ENCODE measurements at places on chromosomes 1 and 21.

DNA sequence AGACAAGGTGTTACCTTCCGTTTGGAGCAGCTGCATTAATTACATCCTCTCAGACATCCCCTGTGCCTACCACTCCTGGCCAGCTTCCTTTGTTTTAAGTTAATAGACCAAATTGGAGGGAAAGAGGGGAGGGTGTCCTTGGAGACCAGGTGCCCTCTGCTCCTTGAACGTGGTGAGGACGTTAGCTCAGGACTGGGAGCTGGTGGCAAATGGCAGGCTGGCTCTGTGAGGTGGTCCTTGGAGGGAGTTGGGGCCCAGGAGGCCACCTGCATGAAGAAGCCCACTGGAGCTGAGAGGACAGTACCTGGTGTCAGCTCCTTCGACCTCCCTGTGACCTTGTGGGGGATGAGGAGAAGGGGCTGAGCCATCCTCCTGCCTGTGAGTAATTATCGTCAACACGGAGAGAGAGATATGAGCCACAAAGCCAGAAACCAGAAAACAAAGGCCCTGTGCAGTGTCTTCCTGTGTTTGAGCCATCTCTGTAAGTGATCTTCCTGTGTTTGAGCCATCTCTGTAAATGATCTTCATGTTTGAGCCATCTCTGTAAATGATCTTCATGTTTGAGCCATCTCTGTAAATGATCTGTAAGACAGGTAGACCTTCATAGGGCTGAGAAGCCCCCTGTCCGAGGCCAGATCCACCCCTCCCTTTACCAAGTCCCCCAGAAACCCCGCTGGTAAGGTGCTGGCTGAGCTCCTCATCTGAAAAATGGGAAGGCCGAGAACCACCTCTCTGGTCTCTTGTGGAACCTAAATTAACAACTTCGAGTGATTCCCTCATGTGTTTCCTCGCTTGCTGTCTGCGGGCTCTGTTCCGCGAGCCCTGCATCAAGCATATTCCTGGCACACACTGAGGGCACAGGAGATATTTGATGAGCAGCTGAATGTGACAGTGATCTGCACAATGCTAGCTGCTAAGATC is 126.0 kb downstream of the CAMTA1 start:
- DNase-seq, result no peak

- DNase-seq, result no peak
These were observed 171.6 kb upstream of the C1orf174 start for GRCh38 chr1:4071653-4072052.

DNA sequence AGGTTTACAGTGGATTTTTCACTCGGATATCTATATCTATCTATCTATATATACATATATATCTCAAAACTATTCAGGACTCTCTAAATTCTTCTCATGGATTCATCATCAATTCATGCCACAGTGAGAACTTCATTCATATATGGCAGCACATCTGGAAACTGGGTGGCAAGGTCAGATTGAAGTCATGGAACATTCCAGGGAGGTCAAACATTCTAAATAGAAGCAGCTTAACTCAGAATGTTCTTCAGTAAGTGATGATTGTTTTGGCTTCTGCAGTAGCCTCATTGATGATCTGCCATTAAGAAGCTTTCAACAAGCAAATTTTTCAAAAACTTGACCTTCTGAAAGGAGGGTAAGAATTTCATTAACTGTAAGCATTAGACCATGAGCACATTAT is 46.9 kb upstream of the ADAMTS1 start:
- DNase-seq, result no peak

DNA sequence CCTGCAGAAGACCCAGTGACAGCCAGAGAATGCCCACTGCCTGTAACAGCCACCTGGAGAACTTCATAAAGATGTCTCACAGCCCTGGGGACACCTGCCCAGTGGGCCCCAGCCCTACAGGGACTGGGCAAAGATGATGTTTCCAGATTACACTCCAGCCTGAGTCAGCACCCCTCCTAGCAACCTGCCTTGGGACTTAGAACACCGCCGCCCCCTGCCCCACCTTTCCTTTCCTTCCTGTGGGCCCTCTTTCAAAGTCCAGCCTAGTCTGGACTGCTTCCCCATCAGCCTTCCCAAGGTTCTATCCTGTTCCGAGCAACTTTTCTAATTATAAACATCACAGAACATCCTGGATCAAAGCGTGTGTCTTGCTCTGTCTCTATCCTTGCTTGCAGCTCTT is 14.7 kb upstream of the PINK1 start:
- no peak for DNase-seq

DNA sequence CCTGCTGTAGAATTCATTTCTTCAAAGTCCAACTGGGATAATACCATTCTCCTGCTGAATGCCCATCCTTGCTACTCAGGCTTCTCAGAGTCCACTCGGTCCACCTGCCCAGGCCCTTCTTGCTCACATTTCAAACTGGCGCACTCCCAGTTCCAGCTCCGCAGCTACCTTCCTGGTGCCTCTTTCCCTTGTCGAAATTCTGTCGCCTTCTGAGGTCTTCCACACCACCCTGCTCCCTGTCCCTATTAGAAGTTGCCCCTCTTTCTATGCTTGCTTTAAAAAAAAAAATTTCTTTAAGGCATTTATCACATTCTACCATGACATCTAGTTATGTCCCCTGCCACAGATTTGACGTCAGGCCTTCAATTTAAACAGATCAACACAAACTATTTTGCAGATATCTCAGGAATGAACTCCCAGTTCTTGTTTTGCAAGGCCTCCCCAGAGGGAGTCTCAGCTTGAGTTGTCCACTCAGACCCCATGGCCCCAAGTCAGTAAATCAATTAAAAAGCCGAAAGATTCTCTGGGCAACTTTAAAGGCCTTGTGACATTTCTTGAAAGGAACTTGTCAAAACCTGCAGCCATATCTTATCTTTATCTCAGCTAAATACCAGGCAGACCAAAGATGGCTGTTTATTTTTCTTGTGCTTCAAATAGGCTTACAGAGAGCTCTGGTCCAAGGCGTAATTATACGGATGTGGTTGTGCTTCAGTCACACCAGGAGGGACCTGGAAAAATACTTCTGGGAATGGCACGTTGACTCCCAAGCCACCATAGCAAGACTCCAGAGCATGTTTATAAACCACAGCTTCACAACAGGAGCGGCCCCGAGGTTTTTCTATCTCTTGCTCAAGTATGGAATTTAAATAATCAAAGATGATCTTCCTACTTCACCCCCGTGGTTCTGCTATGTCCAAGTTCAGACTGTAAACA is 2.2 kb downstream of the FAM89A start:
- no peak for DNase-seq

- no peak for DNase-seq
These were observed at the start of gene GJC2 for GRCh38 chr1:228149406-228150119. GJC2 (plus strand) TSS chr1:228149930; CDS start chr1:228157759, 7,829 bp downstream.

- no peak for DNase-seq
These were observed 38.7 kb upstream of the BECN2 start for GRCh38 chr1:241918879-241919278.

DNA sequence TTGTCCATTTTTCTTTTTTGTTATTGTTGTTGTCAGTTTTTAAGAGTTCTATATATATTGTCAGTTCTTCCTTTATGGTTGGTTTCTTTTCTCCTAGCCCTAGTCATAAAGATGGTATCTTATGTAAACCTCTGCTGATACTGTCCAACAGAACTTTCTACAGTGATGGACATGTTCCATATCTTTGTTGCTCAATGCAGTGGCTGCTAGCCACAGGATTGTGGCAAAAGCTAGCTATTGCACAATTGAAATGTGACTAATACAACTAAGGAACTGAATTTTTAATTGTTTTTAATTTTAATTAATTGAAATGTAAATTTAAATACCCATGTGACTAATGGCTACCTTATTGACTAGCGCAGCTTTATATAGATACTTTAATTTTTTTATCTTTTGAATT is 411.8 kb upstream of the PTBP2 start:
- no peak for DNase-seq

DNA sequence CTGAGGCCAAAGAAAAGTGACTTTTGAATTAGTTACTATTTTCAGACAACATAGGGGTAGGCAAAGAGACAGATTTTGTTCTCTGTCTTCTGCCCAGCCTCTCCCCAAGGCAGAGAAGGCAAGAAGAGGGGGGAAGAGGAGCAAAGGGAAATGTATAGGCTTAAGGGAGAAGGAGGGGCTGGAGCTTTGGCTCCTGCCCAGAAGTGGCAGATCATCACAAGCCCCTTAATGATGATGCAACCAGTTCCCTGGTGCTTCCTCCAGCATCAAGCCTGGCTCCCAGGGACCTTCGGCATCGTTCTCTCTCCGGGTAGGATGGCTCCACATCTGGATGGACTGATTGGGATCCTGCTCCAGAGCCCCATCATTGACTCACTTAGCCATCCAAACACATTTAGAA is 112.8 kb downstream of the KCND3 start:
- no peak for DNase-seq

- DNase-seq, result no peak
These were observed 27.2 kb upstream of the ENO1 start for GRCh38 chr1:8905582-8906191.

DNA sequence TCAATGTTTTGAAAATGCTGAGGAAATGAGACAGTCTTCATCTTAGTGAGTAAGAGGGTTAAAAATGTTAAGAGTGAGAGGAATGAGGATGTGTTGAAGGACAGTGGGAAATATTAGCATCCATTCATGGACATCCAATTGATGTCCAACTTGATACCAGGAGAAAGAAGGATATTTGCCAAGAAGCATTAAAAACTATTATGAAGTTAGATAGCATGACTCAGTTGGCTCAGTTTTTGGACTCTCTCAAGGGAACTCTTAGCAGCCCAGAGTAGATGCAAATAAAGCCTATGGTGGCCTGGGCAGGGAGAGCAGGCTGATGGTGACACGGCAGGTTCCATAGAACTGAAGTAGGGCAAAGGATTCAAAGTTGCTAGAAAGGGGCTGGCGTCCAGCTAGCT is 171.0 kb downstream of the ZZZ3 start:
- DNase-seq, result no peak

- DNase-seq, result no peak
These were observed 28.7 kb upstream of the RGS5 start for GRCh38 chr1:163231385-163231784.

- peak; percentile 25 for DNase-seq
These were observed 759 bp downstream of the AHCTF1 start for GRCh38 chr1:246930830-246931548.

DNA sequence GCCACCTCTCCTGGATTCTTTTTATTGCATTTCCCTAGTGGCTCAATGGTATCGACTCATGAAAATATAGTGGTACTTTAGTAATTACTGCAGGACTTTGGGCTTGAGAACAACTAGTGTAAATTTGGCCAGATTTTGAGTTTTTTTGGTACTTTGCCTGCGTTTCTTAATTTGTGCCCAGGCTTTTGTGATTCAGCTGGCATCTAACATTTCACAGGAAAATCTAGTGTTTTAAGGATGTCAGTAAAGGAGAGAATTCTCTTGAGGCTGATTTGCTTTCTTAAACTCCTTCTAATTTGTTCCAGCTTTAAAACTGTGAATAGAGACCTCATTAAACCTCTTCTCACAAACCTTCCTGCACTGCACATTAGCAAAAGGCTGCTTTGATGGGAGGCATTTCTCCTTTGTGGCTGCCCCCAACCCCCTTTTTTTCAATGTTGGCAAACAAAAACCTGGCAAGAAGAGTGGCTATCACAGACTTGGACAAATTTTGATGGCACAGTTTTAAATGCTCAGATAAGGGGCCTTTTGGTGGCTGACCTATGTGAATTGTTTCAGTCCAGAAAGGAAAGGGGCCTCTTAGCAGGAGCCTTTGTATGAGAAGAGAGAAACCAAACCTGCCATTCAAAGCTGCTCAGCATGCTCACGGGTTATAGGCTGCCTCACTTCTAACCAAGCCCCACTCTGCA is 113.4 kb upstream of the RAVER2 start:
- DNase-seq, result no peak

- DNase-seq, result no peak
These were observed 54.2 kb downstream of the CD58 start for GRCh38 chr1:116516631-116517030.

GRCh38 chr1:68221980-68222373 is 10.3 kb downstream of the WLS start:
- no peak for DNase-seq

DNA sequence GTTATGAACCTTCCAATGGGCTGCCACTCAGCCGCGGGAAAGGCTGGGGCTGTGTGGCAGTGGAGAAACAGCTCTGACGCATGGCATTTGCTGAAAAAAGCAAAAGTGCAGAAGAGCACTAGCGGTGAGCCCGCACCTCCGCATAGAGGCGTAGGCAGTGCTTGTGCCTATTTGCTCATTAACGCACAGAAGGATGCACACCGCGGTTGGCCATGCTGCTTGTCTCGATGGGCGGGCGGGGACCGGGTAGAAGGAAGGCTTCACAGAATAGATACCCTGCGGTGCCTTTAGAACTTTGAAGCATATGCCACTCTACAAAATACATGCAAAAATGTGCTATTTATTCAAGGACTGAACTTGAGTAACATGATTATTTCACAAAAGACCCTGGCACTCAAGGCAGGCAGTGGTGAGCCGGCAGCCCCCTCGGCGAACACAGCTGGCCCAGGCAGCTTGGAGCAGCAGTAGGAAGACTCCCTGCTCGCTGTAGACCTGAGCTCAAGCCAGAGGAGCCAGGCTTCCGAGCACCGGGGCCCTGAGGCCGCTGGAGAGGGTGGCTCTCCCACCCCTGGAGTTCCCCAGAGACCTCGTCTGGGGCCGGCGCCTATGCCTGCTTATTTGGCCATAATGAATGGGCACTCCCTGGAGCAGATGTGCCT is 71.5 kb downstream of the SIK1 start:
- DNase-seq, result no peak

DNA sequence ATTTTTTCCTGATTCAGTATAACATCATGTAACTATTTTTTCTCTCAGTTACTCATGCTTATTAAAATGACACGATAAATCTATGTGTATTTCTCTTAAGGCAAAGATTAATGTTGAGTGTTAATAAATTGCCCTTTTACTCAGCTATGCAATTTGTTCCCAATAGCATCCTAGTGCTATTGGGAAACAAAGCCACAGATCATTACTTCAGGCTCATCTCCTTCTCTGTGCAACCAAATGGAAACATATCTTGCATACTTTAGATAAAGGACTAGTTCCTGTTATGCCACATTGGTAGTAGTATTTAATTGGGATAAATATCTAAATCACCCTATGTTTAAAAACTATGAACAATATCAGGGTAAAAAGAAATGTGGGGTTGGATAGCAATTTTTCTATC is 106.2 kb downstream of the PLPPR4 start:
- no peak for DNase-seq

DNA sequence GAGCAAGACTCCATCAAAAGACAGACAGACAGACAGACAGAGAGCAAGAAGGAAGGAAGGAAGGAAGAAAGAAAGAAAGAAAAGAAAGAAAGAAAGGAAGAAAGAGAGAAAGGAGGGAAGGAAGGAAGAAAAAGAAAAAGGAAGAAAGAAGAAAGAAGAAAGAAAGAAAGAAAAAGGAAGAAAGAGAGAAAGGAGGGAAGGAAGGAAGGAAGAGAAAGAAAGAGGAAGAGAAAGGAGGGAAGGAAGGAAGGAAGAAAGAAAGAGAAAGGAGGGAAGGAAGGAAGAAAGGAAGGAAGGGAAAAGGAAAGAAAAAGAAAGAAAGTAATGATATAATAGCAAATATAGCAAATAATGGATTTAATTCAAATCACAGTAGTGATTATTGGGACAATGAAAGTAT is 32.7 kb downstream of the CHML start:
- DNase-seq, result no peak
